ENCODE measurements at places on chromosomes 2 and 18.

DNA sequence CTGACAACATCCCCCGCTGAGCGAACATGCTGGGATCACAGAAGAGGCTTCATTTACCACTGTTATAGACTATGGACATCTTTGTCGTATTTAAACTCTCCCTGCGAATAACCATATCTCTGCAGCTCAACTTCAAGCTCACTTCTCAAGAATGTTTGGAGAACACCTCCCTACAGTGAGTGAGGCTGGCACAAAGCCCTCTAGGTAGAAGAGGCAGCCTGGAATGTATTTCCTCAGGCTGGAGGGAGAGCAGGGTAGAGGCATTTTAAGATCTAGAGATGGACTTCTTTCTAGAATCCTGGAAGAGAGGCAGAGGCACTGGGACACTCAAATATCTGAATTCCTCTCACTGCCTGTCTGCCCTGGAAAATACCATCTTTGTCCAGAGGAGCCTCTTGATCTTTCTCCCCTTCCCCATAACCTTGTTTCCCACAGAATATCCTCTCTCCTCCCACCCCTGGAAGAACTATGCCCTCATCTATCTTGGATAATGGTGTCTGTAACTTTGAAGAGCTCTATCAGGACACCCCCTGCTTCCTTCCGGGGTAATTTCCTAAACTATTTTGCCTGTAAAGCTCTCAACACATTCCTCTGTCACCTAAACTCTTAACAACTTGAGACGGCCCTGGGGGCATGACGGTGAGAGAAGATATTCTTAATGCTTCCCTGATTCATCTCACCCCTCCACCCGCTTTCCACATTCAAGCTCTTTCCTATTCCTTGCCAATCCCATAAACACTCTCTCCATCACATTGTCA lies 2.4 kb upstream of the ANTXR1 start:
- no peak for DNase-seq

DNA sequence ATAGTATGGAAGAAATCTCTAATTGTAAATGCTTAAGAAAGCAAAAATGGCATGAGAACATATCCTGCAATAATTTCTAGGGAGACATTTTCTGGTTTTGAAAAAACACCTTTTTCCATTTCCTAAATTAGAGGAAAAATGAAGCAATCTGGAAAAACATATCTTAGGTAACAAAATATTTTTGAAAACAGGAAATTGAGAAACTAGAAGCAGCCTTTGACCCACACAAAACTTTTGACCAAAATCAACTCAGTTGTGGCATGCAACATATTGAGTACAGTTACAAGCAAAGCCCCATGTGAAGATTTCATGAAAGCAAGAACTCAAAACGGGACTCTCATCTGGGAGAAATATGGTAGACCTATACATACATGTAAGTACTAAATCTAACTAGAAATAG lies 28.6 kb upstream of the CHAC2 start:
- no peak for DNase-seq

DNA sequence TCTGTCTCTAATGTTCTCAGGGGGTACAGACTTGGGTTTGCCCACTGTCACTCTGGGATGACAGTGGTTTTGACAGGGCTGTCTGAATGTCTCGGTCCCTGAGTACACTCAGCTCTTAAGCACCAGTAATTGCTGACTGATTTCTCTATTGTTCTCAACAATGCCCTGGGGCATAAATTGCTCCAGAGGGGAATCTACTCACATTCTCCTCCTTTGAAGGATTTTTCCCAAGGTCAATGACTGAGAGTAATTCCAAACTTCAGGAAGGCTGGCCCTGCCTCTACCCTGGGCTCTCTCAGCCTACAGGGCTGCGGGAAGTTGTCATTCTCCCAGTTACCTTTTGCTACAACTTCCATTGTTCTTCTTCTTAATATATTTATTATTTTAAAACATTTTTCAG lies 36.5 kb downstream of the MC2R start:
- no peak for DNase-seq

DNA sequence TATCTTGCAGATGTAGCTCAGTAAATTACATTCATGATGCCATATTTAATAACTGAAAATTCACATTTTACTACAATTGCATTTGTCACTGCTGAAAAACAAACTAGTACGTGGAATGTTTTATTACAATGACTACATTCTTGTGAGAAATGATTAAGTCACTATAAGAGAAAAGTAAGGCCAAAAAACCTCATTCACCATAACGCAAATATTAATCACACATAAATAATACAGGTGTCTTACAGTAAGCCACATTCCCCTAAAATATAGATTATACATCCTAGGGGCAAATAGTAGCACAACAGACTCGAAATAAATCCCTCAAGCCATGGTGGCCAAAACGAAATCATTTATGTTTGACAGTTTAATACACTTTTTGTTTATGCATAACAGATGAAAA lies 460.6 kb downstream of the NR4A2 start:
- no peak for DNase-seq

DNA sequence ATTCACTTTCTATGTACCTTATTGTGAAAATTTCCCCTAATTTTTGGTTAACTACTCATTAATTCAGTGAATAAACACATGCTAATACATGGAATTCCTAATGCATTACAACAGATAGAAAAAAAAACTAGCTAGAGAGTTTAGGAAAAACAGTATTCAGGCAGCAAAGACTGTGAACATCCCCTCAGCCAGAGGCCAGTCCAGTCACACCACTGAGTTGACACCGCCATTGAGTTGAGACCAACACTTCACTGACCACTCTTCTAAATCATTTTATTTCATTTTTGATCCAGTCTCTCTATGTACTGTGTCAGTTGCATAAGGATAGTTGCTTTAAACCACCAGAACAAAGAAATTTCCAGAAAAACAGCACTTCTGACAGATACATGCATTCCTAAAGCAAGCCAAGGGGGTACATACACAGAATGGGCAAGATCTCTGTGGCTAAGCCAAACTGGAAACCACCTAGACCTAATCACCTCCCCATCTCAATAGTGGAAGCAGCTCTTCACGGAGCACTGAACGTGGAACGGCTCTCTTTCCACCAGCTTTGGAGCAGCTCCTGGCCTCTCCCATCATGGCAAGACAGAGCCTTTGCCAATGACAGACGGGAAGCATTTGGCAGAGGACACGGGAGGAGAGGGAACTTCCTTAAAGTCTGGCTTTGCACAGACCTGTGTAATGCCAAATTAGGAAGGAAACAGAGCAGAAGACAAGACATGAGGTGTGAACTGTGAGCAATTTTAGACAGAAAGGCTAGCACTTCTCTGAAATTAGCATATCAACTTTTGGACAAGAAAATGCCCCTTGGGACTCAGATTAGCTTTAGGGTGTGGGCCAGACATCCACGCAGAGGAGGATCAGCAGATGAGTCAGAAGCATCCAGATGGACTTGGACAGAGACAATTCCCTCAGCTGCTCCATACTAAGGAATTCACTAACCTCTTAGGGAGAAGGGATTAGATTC lies 36.4 kb downstream of the CACNB4 start:
- no peak for DNase-seq

DNA sequence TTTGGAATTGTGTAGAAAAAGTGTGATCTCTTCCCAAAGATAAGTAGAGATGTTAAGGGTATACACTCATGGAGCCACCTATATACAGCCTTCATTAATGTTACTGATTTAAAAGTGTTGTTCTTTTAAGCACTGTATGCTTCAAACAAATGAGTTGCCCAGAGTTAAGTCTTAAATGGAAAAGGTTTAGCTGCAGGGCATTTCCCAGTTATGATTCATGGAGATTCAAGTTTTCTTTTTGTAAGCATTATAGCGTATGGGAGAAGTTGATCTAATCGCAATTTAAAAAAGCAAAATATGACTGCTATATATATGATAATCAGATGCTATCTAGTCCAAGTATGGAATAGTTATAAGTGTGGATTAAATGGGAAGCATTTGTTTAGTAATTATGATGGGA lies 4.8 kb downstream of the PDK1 start:
- DNase-seq = no peak

DNA sequence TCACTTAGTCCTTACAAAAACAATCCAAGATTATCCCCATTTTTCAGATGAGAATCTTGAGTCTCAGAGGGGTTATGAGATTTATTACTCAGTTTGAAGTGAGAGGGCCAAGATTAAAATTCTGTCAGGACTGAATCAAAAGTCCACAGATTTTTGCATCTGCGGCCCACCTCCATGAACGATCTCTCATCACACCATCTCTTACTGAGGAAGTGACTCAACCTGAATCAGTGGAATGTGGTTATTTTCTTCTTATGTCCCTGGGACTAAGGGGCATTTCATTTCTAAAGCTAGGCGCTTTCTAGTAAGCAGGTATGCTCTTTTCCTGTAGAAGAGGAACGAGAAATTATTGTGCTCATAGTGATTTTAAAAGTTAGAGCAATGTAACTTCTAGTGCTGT lies 360.3 kb upstream of the SPHKAP start:
- DNase-seq = no peak

DNA sequence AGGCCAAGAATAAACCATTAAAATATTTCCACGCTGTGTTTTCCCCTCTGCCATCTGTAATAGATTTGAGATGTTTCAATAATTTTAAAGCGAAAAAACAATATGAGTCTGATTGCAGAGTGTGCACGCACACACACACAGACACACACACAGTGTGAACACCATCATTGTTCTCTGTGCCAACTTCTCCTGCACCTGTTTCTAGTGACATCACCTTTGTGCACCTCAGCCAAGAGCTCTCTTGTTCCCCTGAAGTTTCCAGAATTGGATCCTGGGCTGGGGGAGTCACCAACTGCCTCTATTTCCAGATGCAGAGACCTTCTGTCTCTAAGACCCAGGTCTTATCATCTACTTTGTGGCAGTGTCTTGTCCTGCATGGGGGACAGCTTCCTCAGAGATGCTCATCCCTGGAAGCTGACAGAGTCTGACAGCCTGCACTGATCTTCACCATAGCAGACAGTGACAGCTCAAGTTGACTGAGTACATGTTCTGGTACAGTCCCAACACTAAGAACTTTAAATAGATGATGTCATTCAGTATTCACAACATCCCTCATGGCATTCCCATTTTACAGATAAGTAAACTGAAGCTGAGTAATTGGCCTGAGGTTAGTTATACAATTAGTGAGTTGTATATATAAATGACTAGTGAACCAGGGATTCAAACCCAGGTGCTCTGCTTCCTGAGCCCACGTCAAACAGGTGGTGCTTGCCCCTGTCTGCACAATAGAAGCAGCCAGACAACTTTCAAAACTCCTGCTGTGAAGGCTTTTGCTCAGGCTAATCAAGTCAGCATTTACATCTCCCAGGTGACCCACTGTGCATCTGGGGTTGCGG lies 39.4 kb downstream of the ACOXL start:
- no peak for DNase-seq

Measured in stimulated activated naive CD8-positive, alpha-beta T cell treated with anti-CD3 and anti-CD28 coated beads, Interleukin-15, amount 100 ng/mL, for 72 hours (primary cell).